ENCODE measurements at places on chromosomes 2 and 18.
A peak's percentile ranks its signal among the peaks of the same experiment; 100 is the strongest.

DNA sequence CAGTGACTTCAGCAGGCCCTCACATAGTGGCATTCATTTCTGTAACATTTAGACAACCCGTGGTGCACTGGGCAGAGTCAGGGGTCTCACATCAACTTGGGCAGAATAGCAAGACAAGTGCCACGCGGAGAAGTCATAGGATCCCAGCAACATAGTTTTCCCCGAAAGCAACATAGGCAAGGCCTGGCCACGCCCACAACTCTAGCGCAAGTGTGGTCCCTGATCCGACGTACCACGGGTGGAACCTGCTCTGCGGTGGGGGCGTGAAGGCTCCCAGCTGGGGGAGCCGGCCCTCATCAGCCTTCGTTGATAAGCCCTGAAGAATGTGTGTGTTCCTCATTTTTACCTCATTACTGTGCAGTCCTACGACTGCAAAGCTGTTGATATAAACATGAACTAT, 261.2 kb downstream of the EIPR1 start:
- no peak for DNase-seq

DNA sequence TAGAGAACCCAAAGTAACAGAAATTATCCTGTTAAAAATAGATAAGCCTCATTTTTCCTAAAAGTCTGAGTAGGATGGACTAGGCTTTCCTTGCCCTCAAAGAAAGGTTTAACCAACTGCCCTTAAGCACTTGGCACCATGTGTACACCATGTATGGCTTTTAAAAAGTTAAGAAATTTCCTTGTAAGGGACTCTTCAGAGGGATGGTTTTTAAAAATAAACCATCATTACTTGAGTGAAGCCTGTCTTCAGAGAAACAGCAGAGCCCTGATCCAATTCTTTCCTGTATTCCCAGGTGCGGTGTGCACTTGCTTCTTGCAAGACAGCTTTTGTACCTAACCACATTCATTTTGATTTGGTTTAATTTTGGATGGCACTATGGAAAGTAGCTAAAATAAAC, 1.1 kb upstream of the NEMP2 start:
- DNase-seq: no peak

GRCh38 chr18:21242141-21242779, at the start of gene GREB1L:
TSS of gene GREB1L (plus strand) at chr18:21242232. CDS start at chr18:21383519, 141,287 bp downstream.
- DNase-seq: peak; percentile 40

- no peak for DNase-seq
Observed at GRCh38 chr18:79935098-79935480, 16.4 kb downstream of the SLC66A2 start.

GRCh38 chr2:38095996-38096861, 20.3 kb upstream of the CYP1B1 start:
- peak; percentile 66 for DNase-seq

- no peak for DNase-seq
Observed at GRCh38 chr2:4130651-4131050, 427.3 kb downstream of the DCDC2C start.

DNA sequence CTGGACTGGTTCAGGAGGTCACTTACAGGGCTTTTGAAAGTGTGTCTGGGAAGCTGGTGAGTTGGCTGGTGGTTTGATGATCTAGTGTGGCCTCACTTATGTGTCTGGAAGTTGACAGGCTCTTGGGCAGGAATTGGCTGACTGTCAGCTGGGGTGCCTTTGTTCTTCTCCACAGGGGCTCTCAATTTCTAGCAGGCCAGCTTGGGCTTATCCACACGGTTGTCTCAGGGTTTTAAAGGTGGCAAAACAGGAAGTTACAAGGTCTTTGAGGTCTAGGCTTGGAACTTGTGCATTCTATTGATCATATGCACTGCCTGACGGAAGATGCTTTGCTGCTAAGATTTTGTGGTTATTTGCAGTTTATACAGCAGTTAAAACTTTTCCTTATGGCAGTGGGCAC, 52.0 kb upstream of the CELF4 start:
- no peak for DNase-seq
